ENCODE measurements at places on chromosomes 1 and 21. TPM values are rescaled to one million over a fixed set of nuclear protein-coding genes. Genes with fewer than 3 reads are reported as not detected.
A peak's percentile ranks its signal among the peaks of the same experiment; 100 is the strongest.

HSF2BP gene
- total RNA-seq = 0.32 TPM

SELP gene
- total RNA-seq = 21.4 TPM

RGS13 gene
- 5.0 TPM for total RNA-seq

DNA sequence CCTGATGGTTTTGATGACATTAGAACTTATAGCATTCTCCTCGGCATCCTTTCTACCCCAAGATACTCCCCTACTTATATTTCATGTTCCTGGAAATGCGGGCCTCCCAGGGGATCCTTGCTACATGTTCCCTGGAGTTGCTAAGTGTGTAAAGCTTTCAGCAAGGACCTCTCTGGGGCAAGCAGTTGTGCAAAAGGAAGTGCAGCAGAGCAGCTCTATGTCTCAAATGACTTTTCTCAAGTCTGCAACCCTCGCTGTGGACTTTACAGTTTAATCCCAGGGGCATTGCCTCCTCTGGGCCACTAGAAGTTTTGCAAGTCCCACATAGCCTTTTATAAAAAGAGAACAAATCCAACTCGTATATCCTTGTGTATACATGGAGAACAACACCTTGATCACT, 20.8 kb upstream of the MNDA start:
- H3K36me3 ChIP-seq = no peaks in the 10 kb centered on the region
- no peaks in the 10 kb centered on the region for H3K4me1 ChIP-seq
- no peak overlapping the region for H3K4me3 ChIP-seq
- no peak for DNase-seq
- no peaks in the 10 kb centered on the region for H3K27me3 ChIP-seq

MYBPH gene
- total RNA-seq = not detected

DNA sequence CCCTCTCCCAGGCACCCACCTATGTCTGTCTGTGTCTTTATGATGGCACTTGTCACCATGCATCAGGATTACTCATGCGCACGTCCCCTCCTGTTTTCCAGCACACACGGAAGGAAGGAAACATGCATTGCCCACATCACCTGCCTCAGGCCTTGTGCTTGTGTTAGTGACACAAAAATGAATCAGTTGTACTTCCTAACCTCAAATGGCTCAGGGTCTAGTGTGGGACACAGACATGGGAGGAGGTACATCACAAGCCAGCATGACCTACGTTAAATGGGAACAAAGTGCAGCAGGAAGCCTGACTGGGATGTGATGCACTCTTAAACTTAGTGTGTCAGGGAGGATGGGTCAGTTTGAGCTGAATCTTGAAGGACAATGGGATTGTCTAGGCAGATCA, 126.7 kb downstream of the TRABD2B start:
- H3K27ac ChIP-seq = no peak overlapping the region
- no peaks in the 10 kb centered on the region for H3K27me3 ChIP-seq
- H3K36me3 ChIP-seq = no peaks in the 10 kb centered on the region
- DNase-seq = no peak

GRCh38 chr21:37575580-37575979, 209.0 kb downstream of the DYRK1A start:
- H3K36me3 ChIP-seq = no peaks in the 10 kb centered on the region
- no peak for DNase-seq
- no peaks in the 10 kb centered on the region for H3K4me1 ChIP-seq
- H3K27ac ChIP-seq = no peak overlapping the region

DNA sequence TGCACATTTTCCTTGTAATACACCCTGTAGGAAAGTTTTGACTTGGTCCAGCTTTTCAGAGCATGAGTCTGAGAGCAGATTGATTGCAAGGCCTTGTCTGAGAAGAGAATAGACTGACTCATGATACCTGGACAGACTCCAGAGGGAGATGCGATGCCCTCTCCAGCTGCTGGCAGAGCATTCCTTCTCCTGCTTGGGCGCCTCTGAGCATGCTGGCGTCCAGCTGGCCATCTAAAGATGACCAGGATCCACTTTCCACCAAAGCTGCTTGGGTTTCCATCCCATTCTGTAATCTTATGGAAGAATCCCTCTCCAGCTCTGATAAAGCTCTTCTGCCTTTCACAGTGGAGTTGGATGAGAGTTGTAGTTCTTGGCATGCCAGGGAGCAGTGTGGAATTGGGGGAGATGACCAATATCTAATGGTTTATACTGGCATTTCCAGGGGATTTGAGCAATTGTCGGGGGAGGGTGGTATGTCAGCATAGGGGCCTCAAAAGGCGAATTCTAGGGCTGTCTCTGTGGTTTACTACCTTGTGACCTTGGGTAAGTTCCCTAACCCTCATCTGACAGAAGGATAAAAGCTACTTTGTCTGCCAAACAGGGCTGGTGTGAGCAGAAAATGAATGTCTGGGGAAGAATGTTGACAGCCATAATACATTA, 19.5 kb downstream of the SZRD1 start:
- peaks cover 60% of the 10 kb centered on the region for H3K4me1 ChIP-seq
- H3K27ac ChIP-seq = peak overlapping the region; percentile 74
- no peaks in the 10 kb centered on the region for H3K27me3 ChIP-seq
- DNase-seq = no peak
- H3K36me3 ChIP-seq = peaks cover 7% of the 10 kb centered on the region
- peak overlapping the region; percentile 39 for H3K4me3 ChIP-seq

GRCh38 chr21:15729346-15729673, 472 bp upstream of the USP25 start:
- H3K4me1 ChIP-seq = peaks cover 33% of the 10 kb centered on the region
- H3K4me3 ChIP-seq = peak overlapping the region; percentile 74
- H3K36me3 ChIP-seq = no peaks in the 10 kb centered on the region

- peak overlapping the region; percentile 97 for H3K27ac ChIP-seq
- peaks cover 36% of the 10 kb centered on the region for H3K36me3 ChIP-seq
- H3K27me3 ChIP-seq = no peaks in the 10 kb centered on the region
- H3K4me3 ChIP-seq = peak overlapping the region; percentile 86
These were observed 1.4 kb downstream of the PI4KB start for GRCh38 chr1:151325646-151326429.

- H3K4me3 ChIP-seq = no peak overlapping the region
- no peak for DNase-seq
- H3K27ac ChIP-seq = no peak overlapping the region
- H3K27me3 ChIP-seq = no peaks in the 10 kb centered on the region
These were observed 51.0 kb upstream of the RUNX3 start for GRCh38 chr1:24980836-24981630.

ASCL5 gene
- not detected for total RNA-seq

NUP210L gene
- 1.7 TPM for total RNA-seq

DNA sequence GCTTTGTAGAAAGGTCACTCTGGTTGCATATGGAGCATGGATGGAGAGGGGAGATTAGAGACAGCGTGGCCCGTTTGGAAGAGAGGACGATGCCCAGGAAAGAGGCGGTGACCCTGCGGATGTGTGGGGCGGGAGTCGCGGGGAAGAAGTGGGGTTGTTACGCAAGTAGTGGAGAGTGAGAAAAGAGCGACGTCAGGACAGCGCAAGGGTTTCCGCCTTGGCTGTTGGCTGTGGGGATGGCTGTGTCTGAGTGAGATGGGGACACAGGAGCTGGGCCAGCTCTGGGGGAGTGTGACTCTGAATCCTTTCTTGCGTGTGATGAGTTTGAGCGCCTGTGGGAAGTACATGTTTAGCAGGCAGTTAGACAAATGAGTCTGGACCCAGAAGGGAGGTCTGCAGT, 3.8 kb downstream of the B4GALT2 start:
- H3K27ac ChIP-seq = no peak overlapping the region
- H3K4me3 ChIP-seq = no peak overlapping the region
- peaks cover 15% of the 10 kb centered on the region for H3K36me3 ChIP-seq

AQP10 gene
- 0.47 TPM for total RNA-seq

VWA5B1 gene
- 0.30 TPM for total RNA-seq

DNA sequence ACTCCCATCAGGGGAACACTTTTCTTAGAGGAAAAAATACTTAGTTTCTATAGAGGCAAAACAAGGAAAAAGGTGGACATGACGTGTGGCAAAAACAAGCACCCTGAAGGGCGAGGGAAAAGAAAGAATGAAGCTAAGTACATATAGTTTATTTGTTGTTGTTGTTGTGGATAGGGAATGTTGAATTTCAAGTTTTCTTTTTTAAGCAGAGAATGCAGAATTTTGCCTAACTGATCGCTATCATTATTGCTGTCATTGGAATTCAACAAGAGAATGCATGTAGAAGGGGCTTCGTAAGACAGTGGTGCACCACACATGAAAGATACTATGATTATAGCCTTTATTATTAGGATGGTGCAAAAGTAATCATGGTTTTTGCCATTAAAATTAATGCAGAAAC, 144.0 kb downstream of the LMO4 start:
- no peaks in the 10 kb centered on the region for H3K27me3 ChIP-seq
- no peaks in the 10 kb centered on the region for H3K4me1 ChIP-seq
- no peak overlapping the region for H3K27ac ChIP-seq

GRCh38 chr1:182698971-182699370, 14.6 kb upstream of the RGS8 start:
- no peaks in the 10 kb centered on the region for H3K4me1 ChIP-seq
- no peak for DNase-seq
- no peak overlapping the region for H3K4me3 ChIP-seq
- no peaks in the 10 kb centered on the region for H3K27me3 ChIP-seq
- H3K27ac ChIP-seq = no peak overlapping the region

DNA sequence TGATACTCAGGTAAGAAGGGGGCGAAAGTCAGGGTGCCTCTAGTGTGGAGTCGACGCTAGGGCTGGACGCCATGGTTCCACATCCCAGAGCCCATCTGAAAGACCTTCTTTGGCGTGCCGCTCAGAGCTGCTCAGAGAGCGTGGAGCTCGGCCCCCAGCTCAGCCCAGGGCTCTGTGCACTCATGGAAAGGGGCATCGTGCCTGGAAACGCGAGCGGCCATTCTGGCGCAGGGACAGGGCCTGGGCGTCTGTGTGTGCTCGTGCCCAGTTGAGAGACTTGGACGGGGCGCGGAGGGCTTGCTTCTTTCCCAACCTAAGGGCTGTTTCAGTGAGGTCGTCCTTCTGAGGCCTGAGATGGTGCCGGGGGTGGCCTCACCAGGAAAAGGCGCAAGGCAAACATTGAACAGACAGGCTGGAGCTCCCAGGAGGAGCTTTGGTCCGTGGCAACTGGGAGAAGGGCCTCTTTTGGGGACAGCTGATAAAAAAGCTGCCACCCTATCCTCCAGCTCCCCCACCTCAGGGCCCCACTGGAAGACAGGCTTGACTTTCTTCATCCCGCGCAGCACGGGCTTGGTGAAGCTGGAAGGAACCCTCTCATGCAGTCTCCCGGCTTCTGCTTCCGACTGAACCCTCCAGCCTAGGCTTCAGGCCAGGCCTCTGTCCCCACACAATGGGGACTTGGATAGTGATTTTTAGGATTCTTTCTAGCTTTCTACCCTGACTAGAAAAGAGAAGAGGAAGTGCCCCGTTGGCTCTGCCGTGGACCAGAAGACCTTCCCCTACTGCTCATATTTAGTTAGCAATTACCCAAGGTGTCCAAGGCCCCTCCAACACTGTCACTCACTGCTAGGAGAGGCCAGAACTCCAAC, 77.1 kb downstream of the CD58 start:
- H3K27me3 ChIP-seq = no peaks in the 10 kb centered on the region
- no peak for DNase-seq
- H3K36me3 ChIP-seq = no peaks in the 10 kb centered on the region
- no peak overlapping the region for H3K4me3 ChIP-seq
- peaks cover 40% of the 10 kb centered on the region for H3K4me1 ChIP-seq

CFAP74 gene
- 6.6 TPM for total RNA-seq

GRCh38 chr1:103129796-103130195, 21.5 kb upstream of the COL11A1 start:
- no peak for DNase-seq
- no peaks in the 10 kb centered on the region for H3K36me3 ChIP-seq
- no peaks in the 10 kb centered on the region for H3K27me3 ChIP-seq
- H3K4me3 ChIP-seq = no peak overlapping the region
- H3K27ac ChIP-seq = no peak overlapping the region
- H3K4me1 ChIP-seq = no peaks in the 10 kb centered on the region

- DNase-seq = no peak
- peaks cover 5% of the 10 kb centered on the region for H3K4me1 ChIP-seq
- no peaks in the 10 kb centered on the region for H3K27me3 ChIP-seq
- H3K27ac ChIP-seq = no peak overlapping the region
These were observed 63.3 kb downstream of the POFUT2 start for GRCh38 chr21:45224189-45224938.

DNA sequence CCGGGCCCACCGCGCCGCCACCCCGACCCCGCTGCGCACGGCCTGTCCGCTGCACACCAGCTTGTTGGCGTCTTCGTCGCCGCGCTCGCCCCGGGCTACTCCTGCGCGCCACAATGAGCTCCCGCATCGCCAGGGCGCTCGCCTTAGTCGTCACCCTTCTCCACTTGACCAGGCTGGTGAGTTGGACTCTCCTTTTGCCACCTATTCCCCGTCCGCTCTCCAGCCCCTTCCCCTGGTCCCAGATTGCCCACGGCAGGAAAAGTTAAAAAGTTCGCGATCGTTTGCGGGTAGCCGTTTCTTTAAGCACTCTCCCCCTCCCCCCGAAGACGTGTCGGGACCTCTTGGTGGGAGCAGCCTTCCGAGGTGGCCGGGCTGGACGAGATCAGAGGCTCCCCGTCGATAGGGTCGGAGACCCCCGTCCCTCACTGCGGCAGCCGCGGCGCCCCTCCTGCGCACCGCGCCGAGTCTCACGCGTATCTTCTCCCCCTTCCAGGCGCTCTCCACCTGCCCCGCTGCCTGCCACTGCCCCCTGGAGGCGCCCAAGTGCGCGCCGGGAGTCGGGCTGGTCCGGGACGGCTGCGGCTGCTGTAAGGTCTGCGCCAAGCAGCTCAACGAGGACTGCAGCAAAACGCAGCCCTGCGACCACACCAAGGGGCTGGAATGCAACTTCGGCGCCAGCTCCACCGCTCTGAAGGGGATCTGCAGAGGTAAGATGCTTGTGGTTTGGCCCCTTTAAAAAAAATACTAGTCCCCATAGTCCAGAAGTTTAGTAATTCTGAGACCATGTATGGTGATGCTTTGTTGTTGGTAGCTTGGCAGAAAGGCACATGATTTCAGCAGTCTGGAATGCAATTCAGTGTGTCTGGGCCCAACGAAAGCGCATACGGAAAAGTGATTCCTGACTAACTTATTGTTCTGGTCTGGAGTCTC, 576 bp downstream of the CCN1 start:
- peak overlapping the region; percentile 67 for H3K4me3 ChIP-seq
- H3K27me3 ChIP-seq = peaks cover 15% of the 10 kb centered on the region

GRCh38 chr1:30321246-30321910, 402.0 kb downstream of the MATN1 start:
- H3K36me3 ChIP-seq = no peaks in the 10 kb centered on the region
- no peak for DNase-seq
- H3K27ac ChIP-seq = no peak overlapping the region
- H3K4me1 ChIP-seq = no peaks in the 10 kb centered on the region

DNA sequence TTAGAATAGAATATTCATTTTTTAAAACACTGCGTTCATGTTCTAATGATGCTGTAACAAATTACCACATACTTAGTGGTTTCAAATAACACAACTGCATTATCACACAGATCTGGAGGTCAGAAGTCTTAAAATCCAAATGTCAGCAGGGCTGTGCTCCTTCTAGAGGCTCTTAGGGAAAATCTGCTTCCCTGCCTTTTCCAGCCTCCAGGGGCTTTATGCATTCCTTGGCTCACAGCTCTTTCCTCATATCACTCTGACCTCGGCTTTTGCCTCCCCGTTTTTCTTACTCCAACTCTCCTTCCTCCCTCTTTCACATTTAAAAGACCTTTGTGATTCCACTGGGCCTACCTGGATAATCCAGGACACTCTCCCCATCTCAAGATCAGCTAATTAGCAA, 18.6 kb upstream of the FMN2 start:
- no peaks in the 10 kb centered on the region for H3K36me3 ChIP-seq
- H3K27me3 ChIP-seq = no peaks in the 10 kb centered on the region
- no peak for DNase-seq
- H3K27ac ChIP-seq = no peak overlapping the region
